ENCODE measurements at places on chromosomes 4 and X.

- DNase-seq = no peak
Measured at GRCh38 chrX:96361844-96362243, 322.8 kb upstream of the DIAPH2 start.

- no peak for DNase-seq
Measured at GRCh38 chr4:93646233-93646930, 182.2 kb upstream of the ATOH1 start.

DNA sequence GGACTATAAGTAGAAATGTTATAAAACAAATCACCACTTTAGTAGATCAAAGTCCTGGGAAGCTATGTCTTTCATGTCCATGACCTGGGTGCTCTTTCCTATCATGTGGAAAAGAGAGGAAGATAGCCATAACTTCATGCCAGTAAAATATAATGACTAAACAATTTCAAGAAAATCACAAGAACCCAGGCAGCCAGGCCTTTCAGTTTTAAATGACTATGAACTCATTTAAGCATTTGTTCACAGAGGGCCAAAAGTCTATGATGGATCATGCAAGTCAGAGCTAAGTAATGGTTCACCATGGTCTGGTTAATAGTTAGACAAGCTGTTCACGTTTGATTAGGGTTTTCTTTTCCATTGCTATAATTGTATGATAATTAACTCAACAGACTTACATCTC is 155.8 kb downstream of the PPARGC1A start:
- DNase-seq = no peak

DNA sequence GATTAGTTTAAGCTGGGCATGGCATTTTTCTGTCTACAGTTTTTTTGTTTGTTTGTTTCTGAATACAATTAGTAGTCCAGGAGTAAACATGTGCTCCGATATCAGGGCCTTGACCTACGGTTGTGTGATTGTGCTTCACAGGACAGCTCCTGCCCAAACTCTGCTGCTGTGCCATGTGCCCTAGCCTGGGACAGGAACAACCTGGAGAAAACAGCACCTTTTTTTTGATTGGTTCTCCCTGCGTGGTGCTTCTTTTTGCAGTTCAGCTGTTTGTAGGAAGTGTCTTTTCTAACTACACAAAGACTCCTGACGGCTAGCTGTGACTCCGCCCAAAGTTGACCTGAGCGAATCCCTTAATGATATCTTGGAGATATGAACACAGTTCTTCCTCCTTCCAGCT is 158.8 kb downstream of the ATP10D start:
- no peak for DNase-seq

- DNase-seq = peak; percentile 7
Measured at GRCh38 chrX:108537005-108537404, 97.4 kb downstream of the COL4A5 start.

DNA sequence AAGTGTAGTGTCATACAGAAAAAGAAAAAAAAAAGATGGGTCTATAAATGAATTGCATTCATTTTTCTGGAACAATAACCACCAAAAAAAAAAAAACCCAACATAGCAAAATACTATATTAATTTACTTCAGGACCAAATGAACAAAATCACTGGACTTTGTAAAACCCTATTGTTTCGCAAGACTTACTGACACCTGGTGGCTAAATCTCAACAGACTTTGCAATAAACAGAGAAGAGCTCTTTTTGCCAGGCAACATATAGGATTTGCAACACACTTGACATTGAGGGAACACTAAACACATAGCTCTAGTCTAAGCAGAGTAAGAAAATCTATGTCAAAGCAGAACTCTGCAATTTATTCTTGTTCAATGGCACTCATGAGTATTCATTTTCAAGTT is 990.2 kb downstream of the STPG2 start:
- no peak for DNase-seq

- DNase-seq = no peak
Measured at GRCh38 chr4:177728361-177729152, 286.3 kb upstream of the AGA start.
